Activated B cell treated with CpG ODN at 0.5 μM for 24 hours (primary cell): ENCODE measurements at places on chromosomes 4 and X.

DNA sequence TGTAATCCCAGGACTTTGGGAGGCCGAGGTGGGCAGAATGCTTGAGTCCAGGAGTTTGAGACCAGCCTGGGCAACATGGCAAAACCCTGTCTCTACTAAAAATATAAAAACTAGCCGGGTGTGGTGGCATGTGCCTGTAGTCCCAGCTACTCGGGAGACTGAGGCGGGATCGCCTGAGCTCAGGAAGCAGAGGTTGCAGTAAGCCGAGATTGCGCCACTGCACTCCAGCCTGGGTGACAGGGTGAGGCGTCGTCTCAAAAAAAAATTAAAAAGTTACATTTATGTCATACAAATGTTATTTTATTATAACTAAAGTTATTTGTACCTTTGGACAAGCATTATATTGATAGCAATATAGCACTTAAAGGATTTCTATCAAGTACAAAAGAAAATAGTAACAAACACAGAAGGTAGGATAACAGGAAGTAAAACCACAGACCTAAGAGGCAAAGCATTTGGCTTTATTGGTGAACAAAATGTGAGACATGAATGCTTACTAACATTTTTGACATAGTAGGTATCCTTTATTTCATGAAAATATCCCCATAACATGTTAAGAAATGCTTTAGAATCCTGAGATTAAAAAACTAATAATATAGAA lies 51.5 kb downstream of the TMEM165 start:
- DNase-seq: no peak

GRCh38 chr4:172514011-172514410 lies 654.6 kb upstream of the GALNT7 start:
- no peak for DNase-seq

DNA sequence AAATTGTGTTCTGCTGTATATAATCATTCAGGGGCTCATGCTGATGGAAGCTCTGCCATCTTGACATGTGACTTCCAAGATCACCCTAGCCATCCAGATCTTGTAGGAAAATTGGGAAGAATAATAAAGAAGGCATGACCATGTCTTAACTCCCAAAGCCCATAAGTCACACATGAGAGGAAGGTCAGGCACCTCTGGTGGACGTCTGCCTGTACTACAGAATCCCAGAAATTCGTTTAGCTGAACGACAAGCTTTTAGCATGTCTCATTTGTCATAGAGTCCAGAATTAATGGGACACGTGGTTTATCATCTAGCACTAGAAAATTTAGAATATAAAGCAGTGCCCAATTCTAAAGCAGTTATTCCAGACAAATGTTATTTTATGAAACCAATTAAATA lies 212.7 kb downstream of the CENPC start:
- no peak for DNase-seq

- DNase-seq: no peak
Observed at GRCh38 chr4:180422989-180423711, 1820.1 kb upstream of the TENM3 start.

GRCh38 chr4:151540728-151541388 lies 131.9 kb downstream of the FHIP1A start:
- DNase-seq: no peak

DNA sequence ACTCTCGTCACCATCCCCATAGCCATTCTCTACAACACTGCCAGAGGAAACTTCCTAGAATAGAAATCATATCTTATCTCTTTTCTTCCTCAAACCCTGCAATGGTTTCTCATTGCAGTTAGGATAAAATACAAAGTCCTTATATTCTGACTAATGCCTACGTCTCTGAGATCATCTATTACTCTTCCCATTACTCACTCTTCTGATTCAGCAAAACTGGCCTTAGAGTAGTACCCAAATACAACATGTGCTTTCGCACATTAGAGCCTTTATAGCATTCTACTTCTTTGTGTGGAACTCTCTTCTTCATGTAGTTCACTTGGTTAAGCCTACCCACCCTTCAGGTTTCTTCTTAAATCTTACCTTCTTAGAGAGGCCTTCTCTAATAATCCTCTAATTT lies 28.0 kb downstream of the LHFPL1 start:
- DNase-seq: no peak
